SK-N-SH (cell line): ENCODE measurements at places on chromosomes 1 and 21. TPM values are rescaled to one million over a fixed set of nuclear protein-coding genes. Genes with fewer than 3 reads are reported as not detected.

Gene OR2T11
- polyA plus RNA-seq, result not detected in 2 replicates

Gene KRTAP19-3
- polyA plus RNA-seq, result not detected in 2 replicates

Gene CYP4X1
- polyA plus RNA-seq, result 0.67 and 0.88 TPM in 2 replicates

Gene FCER1G
- polyA plus RNA-seq, result 0.34 and 0.61 TPM in 2 replicates

Gene LGR6
- 0.03 TPM in 1 of 2 replicates, not detected in the other for polyA plus RNA-seq

Gene CD84
- not detected in 2 replicates for polyA plus RNA-seq

Gene CNR2
- not detected in 2 replicates for polyA plus RNA-seq

Gene IFI44
- polyA plus RNA-seq, result 6.5 and 8.7 TPM in 2 replicates

Gene KPRP
- polyA plus RNA-seq, result not detected in 2 replicates

Gene SERINC2
- polyA plus RNA-seq, result 15.5 and 22.2 TPM in 2 replicates

Gene SCAF4
- polyA plus RNA-seq, result 5.7 and 8.5 TPM in 2 replicates

Gene SLC25A34
- 1.2 and 1.4 TPM in 2 replicates for polyA plus RNA-seq

Gene CELA2B
- polyA plus RNA-seq, result not detected in 2 replicates

Gene ACOT11
- 6.9 and 7.2 TPM in 2 replicates for polyA plus RNA-seq

Gene SELENOF
- 155 and 188 TPM in 2 replicates for polyA plus RNA-seq

Gene SEMA6C
- 3.1 and 4.0 TPM in 2 replicates for polyA plus RNA-seq

Gene LCE7A
- not detected in 2 replicates for polyA plus RNA-seq

Gene KRTAP8-1
- not detected in 2 replicates for polyA plus RNA-seq

Gene C8B
- not detected in 2 replicates for polyA plus RNA-seq

Gene TNFRSF18
- 0.05 TPM in 1 of 2 replicates, not detected in the other for polyA plus RNA-seq

Gene B3GALT5
- 0.35 and 0.36 TPM in 2 replicates for polyA plus RNA-seq

Gene LCE1F
- polyA plus RNA-seq, result not detected in 2 replicates

Gene FLG2
- not detected in 2 replicates for polyA plus RNA-seq

Gene C1QA
- not detected in 2 replicates for polyA plus RNA-seq

Gene TBX19
- 2.7 and 3.5 TPM in 2 replicates for polyA plus RNA-seq

Gene S100A14
- polyA plus RNA-seq, result 0.15 TPM in 1 of 2 replicates, not detected in the other

Gene HPDL
- 0.19 and 0.25 TPM in 2 replicates for polyA plus RNA-seq

Gene RIPPLY3
- polyA plus RNA-seq, result 0.03 TPM in 2 replicates

Gene FAAH
- polyA plus RNA-seq, result 1.2 TPM in 2 replicates

Gene HLX
- polyA plus RNA-seq, result 8.6 and 21.4 TPM in 2 replicates

Gene HSD3B1
- polyA plus RNA-seq, result not detected in 2 replicates

Gene UQCRHL
- 2.8 and 4.1 TPM in 2 replicates for polyA plus RNA-seq

Gene ATP13A2
- 15.9 and 29.3 TPM in 2 replicates for polyA plus RNA-seq

Gene CLCA1
- polyA plus RNA-seq, result not detected in 2 replicates

Gene LAMTOR2
- 184 and 230 TPM in 2 replicates for polyA plus RNA-seq

Gene ZDHHC18
- 33.0 and 35.3 TPM in 2 replicates for polyA plus RNA-seq

Gene SPRR1B
- polyA plus RNA-seq, result not detected in 2 replicates

Gene SH3D21
- polyA plus RNA-seq, result 1.6 and 1.8 TPM in 2 replicates

Gene CDKN2C
- polyA plus RNA-seq, result 27.0 and 29.4 TPM in 2 replicates

Gene ARTN
- 0.26 and 0.69 TPM in 2 replicates for polyA plus RNA-seq

Gene CGN
- 0.36 and 0.44 TPM in 2 replicates for polyA plus RNA-seq

Gene CLCNKA
- 0.03 TPM in 2 replicates for polyA plus RNA-seq

Gene PERM1
- polyA plus RNA-seq, result 0.18 and 0.25 TPM in 2 replicates

Gene KCNQ4
- 0.05 and 0.15 TPM in 2 replicates for polyA plus RNA-seq

Gene DIO1
- polyA plus RNA-seq, result not detected in 2 replicates

Gene BARHL2
- not detected in 2 replicates for polyA plus RNA-seq

Gene ZBTB8B
- 0.08 and 0.16 TPM in 2 replicates for polyA plus RNA-seq

Gene PARK7
- 415 and 421 TPM in 2 replicates for polyA plus RNA-seq

Gene PHGDH
- 30.2 and 30.9 TPM in 2 replicates for polyA plus RNA-seq

Gene TSACC
- polyA plus RNA-seq, result 1.5 TPM in 2 replicates

Gene NUP133
- 10.9 and 14.8 TPM in 2 replicates for polyA plus RNA-seq

Gene IFI44L
- polyA plus RNA-seq, result 1.1 TPM in 2 replicates

Gene GPX7
- polyA plus RNA-seq, result 5.7 and 6.2 TPM in 2 replicates

Gene KRTAP7-1
- polyA plus RNA-seq, result not detected in 2 replicates
